Tongue (tissue), 3 donors: ENCODE measurements at places on chromosomes 12 and 14.

GRCh38 chr12:58387199-58387598 is 445.8 kb downstream of the ATP23 start:
- no peak for DNase-seq

DNA sequence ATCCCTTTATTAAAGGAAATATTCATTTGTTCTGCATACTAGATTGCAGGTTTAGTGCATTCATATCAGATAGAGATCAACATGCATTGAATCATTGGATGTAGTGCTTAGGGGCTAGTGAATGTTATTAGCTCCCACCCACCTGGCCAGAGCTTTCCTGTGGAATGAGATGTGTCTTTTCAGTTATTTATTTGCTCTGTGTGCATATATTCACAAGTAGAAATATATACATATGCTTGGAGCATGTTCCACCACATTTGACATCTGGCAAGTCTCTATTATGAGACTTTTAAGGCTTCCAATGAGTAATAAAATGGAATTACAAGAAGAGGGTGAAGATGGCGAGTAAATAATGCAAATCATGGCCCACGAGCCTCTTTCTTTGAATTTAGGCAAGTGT is 180.0 kb upstream of the LMO3 start:
- no peak for DNase-seq

DNA sequence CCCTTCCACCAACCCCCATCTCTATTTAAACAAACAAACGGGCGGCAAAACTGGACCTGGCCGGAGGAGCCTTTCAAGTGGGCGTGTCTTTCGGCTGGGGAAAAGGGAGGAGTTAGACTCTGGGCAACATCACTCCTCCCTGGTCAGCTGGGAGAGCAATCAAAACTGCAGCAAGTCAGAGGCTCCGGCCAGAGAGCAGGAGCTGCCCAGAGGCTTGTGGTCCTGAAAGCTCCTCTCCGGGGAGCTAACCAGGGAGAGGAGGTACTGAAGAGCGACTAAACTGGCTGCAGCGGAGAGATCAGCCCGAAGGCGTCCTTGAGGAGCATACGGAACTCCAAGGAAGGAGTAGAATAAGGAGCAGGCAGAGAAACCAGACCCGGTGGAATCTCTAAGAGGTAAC is at the start of gene NEUROD4:
Gene NEUROD4, plus strand, starts transcription at position 191 of the 400 bp plus-strand sequence. CDS start 6,466 bp downstream, outside the sequence.
- DNase-seq: peak; percentile 89

GRCh38 chr14:89330236-89331002 is 86.6 kb downstream of the FOXN3 start:
- DNase-seq: no peak

GRCh38 chr14:101008631-101009336 is 105.3 kb upstream of the RTL1 start:
- DNase-seq: peak; percentile 58

GRCh38 chr14:65156568-65157366 is 54.5 kb upstream of the MAX start:
- DNase-seq: no peak

DNA sequence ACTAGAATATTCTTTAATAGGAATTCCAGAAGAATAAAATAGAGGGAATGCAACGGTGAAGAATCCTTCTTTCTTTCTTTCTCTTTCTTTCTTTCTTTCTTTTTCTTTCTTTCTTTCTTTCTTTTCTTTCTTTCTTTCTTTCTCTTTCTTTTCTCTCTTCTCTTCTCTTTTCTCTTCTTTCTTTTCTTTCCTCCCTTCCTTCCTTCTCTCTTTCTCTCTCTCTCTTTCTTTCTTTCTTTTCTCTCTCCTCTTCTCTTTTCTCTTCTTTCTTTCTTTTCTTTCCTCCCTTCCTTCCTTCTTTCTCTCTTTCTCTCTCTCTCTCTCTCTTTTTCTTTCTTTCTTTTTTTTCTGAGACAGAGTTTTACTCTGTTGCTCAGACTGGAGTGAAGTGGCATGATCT is 160.8 kb upstream of the PRICKLE1 start:
- DNase-seq: no peak

DNA sequence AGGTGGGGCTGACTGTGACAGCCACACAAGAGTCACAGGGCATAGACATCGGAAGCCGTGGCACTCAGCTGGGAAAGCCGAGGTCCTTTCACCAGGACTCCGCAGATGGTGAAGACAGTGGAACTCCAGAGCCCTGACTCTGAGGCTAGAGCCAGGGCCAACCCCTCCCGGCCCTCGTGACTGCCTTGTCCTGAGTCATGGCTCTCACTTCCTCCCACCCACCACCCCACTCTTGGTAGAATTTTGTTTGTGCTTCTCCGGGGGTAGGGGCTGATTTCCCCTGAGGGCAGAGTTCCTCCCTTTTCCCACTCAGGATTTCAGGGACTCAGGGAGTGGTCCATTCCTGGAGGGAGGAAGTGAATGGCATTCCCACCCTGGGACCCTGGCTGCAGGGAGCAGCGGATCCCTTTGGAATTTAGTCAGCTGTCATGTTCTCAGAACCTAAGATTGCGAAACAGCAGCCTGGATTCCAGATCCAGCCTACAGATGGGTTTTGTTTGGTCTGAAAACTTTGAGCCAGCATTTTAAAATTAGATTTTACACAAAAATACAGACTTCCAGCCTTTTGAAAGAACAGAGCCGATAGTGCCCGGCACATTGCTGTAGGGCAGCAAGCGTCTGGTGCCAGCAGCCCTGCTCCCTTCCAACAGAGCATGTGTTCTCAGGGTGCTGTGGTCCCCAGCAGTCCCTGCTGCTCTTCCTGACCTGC is 50.7 kb downstream of the TPCN1 start:
- peak; percentile 71 for DNase-seq

DNA sequence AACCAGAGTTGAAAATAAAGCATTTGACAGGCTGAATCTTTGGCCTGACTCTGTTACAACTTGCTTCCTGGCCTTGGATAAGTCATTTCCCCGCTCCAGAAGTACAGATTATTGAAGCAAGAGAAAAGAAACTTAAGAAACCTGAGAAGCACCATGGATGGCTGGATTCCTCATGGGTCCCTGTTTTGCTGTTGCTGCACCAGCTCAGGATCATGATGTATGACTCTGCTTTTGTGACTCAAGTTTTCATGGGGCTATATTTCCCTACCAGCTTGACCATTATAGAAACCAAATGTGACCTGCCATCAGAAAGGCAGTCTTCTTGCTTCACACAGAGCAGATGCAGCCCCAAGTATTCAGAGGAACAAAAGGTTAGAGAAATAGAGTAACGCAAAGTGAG is 921.8 kb downstream of the BCL11B start:
- DNase-seq: no peak

DNA sequence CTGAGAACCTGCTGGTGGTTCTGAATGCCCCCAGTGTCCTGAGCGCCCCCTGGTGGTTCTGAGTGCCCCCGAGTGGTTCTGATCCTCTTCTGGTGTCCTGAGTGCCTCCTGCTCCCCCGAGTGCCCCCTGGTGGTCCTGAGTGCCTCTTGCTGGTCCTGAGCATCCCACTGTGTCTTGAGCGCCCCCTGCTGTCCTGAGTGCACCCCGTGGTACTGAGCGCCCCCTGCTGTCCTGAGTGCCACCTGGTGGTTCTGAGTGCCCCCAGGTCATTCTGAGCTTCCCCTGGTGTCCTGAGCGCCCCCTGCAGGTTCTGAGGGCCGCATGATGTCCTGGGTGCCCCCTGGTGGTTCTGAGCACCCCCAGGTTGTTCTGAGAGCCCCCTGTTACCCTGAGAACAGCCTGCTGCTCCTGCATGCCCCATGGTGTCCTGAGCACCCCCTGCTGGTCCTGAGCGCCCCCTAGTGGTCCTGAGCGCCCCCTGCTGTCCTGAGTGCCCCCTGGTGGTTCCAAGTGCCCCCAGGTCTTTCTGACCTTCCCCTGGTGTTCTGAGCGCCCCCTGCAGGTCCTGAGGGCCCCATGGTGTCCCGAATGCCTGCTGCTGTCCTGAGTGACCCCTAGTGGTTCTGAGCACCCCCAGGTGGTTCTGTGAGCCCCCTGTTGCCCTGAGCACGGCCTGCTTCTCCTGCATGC is 1165.4 kb downstream of the TMEM121 start:
- DNase-seq: no peak

GRCh38 chr14:24957814-24958213 is 92.1 kb downstream of the STXBP6 start:
- DNase-seq: no peak

DNA sequence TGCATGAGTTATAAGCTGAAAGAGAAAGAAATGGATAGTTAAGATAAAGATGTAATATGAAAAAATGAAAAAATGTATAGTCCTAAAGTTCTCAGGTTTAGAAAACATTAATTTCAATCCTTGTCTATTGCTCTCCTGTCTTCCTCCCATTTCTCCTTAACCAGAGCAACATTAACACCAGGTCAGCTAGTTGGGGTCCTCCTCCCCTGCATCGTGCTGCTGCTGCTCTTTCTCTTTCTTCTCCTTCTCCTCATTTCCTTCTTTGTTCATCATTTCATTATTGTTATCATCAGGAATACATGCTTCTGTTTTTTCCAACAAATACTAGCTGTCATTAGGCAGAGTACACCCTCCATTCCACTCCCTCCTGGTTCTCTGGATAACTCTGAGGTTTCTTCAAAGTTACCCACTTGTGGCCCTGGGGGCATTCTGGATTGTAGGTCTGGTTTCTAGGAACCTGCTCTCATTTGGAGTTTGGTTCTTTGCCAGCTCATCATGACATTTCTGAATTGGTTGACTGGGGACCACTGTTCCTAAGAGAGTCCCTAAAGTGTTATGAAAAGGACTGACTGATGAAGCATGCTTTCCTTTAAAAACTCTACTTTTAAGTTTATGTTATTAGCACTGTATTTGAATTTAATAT is 17.0 kb downstream of the ACSS3 start:
- DNase-seq: no peak

DNA sequence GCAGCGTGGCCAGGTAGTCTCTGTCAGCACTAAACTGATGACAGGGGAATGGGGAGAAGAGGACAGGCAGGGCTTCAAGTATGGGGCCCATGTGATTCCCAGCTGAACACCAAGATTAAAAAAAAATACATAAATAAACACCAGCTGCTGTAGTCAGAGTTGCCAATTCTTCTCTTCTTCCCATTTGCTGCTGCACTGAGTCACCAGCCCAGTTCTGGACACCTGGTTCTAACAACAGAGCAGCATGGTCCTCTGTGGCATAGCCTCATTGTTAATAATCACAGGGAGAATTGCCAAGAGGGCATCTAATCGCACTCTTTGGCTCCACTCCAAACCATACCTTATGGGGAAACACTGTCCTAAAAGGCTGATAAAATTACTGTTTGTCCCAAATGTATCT is 15.1 kb downstream of the PPM1H start:
- peak; percentile 67 for DNase-seq

DNA sequence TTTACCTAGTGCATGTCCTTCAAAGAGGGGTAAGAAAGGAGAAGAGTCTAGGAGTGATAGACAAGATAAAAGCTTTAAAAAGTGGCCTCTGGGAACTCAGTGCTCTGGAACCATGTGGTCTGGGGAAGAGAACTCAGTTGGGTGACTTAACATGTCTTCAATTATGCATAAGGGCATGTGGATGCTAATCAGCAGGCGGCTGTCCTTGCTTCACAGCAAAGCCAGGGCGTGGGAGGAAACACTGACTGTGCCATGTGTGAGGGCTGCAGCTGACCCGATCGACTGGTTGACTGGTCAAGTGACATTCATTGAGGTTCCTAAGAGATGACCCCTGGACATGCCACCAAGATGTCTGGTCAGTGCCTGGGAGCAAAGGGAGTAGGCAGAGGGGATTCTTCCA is 1053.8 kb downstream of the BCL11B start:
- no peak for DNase-seq

GRCh38 chr14:49249022-49249421 is 337.2 kb downstream of the RPS29 start:
- DNase-seq: peak; percentile 1

- no peak for DNase-seq
Observed at GRCh38 chr12:132610866-132611602, 652 bp upstream of the LRCOL1 start.

DNA sequence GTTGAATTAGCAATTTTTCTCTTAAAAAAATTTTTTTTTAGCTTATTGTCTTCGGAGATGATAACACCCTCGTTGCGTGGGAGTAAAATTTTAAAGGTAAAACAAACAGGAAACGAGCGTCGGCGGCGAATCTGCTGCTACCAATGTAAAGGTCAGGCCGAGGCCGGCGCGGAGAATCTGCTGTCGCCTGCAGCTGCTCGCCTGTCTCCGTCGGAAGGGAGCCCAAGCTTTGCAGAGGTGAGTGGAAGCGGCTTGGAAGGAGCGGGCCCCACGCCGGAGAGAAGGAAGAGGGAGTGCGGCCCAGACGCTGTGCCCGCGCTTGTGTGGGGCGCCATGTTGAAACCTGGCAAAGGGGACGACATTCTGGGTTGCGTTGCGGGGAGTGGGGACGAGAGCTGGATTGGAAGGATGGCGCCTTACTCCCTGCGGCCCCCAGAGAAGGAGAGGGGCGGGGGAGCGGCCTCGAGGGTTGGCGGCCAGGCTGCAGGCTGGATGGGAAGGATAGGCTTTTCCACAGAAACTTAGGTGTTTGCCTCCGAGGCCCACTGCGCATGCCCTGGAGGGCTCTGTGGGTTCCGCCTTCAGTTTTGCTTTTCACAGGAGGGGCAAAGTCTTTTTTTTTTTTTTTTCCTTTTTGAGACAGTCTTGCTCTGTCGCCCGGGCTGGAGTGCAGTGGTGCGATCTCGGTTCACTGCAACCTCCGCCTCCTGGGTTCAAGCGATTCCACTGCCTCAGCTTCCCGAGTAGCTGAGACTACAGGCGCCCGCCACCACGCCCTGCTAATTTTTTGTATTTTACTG is at the start of gene SNRNP35:
Gene SNRNP35, plus strand, starts transcription at position 160 of the 800 bp plus-strand sequence. CDS start 7,402 bp downstream, outside the sequence.
- DNase-seq: peak; percentile 93

GRCh38 chr12:1839956-1840951 is 19.9 kb downstream of the LRTM2 start:
- DNase-seq: no peak

GRCh38 chr12:120744922-120745493 is 19.4 kb downstream of the ACADS start:
- no peak for DNase-seq

- DNase-seq: no peak
Observed at GRCh38 chr14:52315355-52315718, 1.2 kb downstream of the PTGER2 start.

GRCh38 chr14:49449749-49450148 is 136.4 kb downstream of the RPS29 start:
- DNase-seq: no peak

GRCh38 chr14:49970474-49971147 is 77.7 kb downstream of the ARF6 start:
- DNase-seq: peak; percentile 78

- DNase-seq: no peak
Observed at GRCh38 chr12:105270671-105271255, 34.8 kb upstream of the APPL2 start.

DNA sequence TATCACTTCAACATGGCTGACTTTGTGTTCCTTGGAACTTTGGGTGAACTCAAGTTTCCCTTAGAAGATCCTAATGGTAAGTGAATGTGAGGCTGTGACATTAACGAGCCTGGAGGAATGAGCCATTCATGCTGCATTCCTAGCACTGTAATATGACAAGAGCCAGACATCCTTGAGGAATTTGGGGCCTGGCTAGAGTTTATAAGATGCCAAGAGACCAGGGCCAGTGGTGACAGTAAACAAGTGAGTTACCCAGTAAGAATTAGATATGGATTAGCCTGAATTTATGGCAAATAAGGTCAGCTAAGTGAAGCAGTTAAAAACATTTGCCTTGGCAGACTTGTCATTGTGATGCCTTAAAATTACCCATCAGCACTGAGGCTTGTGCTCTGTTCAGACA is 232.4 kb downstream of the AKAP6 start:
- peak; percentile 65 for DNase-seq

- DNase-seq: peak; percentile 86
Observed at GRCh38 chr14:68607867-68608573, 184.8 kb downstream of the ZFP36L1 start.

GRCh38 chr12:13442457-13442856 is 245.9 kb downstream of the EMP1 start:
- DNase-seq: no peak
